ENCODE measurements at places on chromosomes 12 and 14.

- no peak for DNase-seq
Measured at GRCh38 chr12:15056218-15056617, 83.4 kb downstream of the PDE6H start.

DNA sequence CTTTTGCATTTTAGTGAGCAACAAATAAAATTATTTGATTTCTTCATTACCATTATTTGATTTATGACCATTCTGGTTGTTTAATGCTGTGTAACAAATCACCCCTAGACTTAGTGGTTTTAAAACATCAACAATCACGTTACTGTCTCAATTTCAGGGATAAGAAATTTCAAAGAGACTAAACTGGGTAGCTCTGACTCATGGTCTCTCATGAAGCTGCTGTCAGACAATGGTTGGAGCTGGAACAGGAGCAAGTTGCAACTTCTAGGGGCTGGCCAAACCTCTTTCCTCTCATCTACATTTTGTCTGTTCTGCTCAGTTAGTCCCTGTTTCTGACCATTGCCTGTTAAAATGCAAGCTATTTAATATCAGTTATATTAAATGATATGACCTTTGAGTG is 517.0 kb downstream of the KCNH5 start:
- no peak for DNase-seq

DNA sequence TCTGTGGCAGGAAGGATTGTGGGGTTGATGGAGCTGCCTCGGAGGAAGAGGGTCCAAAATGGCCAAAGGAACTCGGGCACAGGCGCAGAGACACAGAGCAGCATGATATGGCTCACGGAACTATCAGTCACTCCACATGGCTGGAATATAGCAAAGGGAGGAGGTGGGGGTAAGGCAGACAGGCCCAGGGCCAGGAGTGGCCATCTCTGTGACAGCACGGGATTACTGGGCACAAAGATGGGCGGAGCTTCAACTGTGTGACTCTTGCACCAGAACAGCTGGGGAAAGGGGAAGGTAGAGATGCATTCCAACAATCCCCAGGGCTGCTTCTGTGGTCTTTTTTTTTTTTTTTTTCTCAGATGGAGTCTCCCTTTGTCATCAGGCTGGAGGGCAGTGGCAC is 24.8 kb upstream of the EML1 start:
- no peak for DNase-seq

DNA sequence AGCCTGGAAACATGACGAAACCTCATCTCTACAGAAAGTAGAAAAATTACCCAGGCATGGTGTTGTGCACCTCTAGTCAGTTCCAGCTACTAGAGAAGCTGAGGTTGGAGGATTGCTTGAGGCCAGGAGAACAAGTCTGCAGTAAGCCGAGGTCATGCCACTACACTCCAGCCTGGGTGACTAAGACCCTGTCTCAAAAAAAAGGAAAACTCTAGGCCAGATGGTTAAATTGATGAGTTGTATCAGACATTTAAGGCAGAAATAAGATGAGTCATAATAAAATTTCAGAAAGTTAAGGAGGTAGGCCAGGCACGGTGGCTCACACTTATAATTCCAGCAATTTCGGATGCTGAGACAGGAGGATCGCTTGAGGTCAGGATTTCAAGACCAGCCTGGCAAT is 10.7 kb downstream of the EIF2S1 start:
- no peak for DNase-seq

GRCh38 chr14:28629328-28630004 is 137.1 kb upstream of the FOXG1 start:
- no peak for DNase-seq

DNA sequence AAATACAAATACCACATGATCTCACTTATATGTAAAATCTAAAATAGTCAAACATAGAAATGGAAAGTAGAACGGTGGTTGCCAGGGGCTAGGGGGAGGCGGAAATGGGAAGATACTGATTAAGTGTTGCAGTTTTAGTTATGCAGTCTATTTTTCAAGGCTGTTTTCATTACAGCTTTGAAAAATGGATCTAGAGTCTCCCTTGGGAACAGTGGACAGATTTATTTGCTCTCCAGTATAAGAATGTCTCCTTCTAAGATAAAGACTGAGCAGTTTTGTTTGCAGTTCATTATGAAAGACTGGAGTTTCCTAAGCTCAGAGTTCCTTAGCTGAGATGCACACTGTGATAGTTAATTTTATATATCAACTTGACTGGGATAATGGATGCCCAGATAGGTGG is 202.5 kb downstream of the KLHL28 start:
- DNase-seq: no peak

- no peak for DNase-seq
Measured at GRCh38 chr14:68631394-68632053, 161.3 kb downstream of the ZFP36L1 start.

GRCh38 chr12:124412646-124413015 is 117.7 kb downstream of the RFLNA start:
- no peak for DNase-seq

DNA sequence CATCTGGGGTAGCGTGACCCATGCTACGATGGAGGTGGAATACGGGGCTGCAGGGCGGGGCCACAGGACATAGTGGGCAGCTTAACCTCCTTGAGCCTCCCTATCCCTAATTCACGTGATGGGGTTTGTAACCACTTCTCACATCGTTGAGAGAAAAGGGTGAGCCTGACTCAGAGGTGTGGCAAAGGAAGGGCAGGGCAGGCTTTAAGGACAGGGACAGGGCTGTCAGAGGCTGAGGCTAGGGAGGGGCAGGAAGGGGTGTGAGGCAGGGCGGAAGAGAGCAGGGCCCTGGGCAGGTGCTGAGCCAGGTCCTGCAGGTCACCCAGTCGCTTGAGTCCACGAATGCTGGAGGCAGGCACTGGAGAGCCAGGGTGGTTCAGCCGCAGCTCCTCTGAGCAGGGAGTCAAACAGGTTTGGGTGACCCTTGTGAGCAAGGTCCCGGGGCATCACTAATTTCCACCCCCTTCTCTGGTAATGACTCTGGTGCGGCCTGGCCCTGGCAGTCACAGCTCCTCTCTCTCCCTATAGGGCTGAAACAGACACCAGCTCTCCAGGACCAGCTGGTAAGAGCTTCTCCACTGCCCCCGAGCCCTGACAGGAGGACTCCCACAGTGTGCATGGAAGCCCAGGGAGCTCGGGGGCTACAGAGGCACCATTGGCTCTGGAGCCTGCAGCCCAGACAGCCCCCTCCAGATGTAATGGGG is 7.5 kb upstream of the AQP2 start:
- DNase-seq: no peak

DNA sequence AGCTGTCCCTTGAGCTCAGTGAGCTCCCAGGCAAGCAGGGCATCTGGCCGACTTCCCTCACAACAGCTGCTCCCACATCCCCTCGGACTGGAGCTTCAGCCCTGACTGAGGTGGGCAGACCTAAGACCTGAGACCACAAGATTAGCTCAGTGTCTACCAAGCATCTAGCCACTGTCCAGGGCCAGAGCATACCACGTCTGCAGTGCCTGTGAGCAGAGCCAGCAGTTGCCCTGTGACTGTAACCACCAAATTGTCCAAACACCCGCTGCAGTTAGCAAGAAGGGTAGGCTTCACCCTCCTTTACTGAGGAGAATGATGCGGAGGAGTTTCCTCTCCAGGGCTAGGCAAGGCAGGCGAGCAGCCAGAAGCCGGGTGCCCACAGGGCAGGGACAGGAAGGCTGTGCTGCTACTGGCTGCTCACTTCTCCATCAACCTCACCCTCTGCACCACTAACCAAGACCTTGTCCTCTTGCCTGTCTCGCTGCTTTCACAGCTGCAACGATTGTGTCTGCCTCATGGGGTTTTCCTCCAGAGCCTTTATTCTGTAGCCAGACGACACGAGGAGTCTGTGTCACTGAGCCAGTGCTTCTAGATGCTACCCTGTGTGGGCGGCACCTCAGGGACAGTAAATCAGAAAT is 53.9 kb downstream of the ANAPC7 start:
- no peak for DNase-seq

GRCh38 chr14:23729720-23730387 is 93.7 kb downstream of the DHRS2 start:
- no peak for DNase-seq

GRCh38 chr12:54126029-54126695 is 62.6 kb downstream of the SMUG1 start:
- DNase-seq: no peak

DNA sequence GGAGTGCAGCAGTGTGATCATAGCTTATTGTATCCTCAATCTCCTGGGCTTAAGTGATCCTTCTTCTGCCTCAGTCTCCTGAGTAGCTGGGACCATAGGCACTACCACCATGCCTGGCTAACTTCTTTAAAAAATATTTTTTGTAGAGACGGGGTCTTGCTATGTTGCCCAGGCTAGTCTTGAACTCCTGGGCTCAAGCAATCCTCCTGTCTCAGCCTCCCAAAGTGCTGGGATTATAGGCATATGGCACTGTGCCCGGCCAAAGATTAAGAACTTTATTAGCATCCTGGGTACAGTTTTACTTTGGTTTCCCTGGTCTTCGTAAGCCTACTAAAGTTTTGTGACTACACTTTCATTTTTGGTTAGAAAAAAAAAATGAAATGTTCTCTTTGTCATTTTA is 84.4 kb downstream of the ACADS start:
- DNase-seq: no peak

- DNase-seq: no peak
Measured at GRCh38 chr12:29578731-29579130, 81.2 kb upstream of the OVCH1 start.

DNA sequence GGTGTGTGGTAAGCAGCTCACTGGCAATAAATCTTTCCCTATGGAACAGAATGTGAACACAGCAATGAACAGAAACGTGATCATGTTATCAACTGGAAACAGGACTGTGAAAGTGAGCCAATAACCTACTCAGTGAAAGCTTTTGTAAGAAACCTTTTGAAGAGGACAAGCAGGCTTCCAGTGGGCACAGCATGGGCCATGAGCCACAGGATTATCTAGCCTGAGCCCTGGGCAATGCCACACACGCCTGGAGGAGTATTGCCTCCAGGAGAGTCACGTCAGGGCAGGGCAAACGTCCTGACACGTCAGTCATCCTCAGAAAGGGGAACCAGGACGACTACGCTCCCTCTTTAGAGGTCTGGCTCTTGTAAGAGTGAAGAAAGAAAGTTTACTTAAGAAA is 32.3 kb downstream of the NRDE2 start:
- no peak for DNase-seq

Data from fibroblast of the conjunctiva (primary cell).